Uterus (tissue), 4 donors: ENCODE measurements at places on chromosomes 1 and 21. TPM values are rescaled to one million over a fixed set of nuclear protein-coding genes. Genes with fewer than 3 reads are reported as not detected.
A peak's percentile ranks its signal among the peaks of the same experiment; 100 is the strongest.

DNA sequence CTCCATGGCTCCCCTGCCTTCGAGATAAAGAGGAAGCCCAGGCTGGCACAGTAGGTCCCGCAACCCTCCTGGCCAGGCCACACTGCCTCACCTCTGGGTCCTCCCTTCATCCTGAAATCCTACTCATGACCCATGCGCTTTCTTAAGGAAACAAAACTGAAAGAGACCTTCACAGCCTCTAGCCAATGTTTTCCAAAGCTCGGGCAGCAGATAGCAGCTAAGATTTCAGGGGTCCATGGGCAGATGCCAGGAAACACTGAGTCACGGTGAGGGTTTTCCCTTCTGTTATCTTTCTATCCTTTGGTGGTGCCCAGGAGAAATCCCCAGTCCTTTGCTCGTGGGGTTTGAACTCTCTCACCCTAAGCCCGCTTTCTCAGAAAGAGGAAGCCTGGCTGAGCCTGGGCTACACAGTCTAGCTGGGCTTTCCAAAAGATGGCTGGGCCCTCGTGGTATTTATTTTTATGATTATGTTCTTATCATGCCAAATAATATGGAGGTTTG, 26.6 kb downstream of the TTC39A start:
- DNase-seq, result no peak

- DNase-seq, result peak; percentile 74
Measured at GRCh38 chr1:204127597-204128242, 24.1 kb downstream of the ETNK2 start.

DNA sequence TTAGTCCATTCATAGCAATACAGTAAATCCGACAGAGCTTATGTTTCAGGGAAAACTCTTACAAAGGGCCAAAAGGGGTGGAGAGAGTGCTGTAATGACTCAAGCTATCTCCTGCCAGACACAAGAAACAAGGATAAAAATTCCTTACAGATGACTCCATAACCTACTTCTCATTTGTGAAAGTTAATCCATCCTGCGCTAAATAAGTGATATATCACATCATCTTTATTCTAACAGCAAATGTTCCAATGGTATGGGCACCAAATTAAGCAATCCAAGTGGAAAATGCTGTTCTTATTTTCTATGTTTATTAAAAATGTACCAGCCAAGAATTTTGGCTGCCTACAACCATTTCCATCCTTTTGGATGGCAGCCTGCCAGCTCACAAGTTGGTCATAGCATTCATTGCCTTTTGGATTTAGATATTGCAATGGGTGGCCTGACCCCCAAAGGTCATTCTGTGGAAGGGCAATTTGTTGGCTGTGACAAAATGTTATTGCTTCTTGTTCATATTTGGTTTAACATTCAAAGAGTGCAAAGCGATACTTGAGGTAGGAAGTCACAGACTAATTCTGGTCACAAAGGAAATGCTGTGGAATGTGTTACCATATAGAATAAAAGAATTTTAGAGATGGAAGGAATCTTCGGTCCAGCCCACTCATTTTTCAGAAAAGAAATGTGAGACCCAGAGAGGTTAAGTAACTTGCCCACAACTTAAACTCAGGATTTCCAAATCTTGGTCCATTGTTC, 2.8 kb upstream of the ENAH start:
- peak; percentile 80 for DNase-seq

GRCh38 chr1:93661829-93662474, 19.7 kb downstream of the BCAR3 start:
- no peak for DNase-seq

GRCh38 chr21:22174746-22175145, 1176.5 kb downstream of the NCAM2 start:
- DNase-seq, result no peak

Gene CFHR2
- not detected for total RNA-seq

DNA sequence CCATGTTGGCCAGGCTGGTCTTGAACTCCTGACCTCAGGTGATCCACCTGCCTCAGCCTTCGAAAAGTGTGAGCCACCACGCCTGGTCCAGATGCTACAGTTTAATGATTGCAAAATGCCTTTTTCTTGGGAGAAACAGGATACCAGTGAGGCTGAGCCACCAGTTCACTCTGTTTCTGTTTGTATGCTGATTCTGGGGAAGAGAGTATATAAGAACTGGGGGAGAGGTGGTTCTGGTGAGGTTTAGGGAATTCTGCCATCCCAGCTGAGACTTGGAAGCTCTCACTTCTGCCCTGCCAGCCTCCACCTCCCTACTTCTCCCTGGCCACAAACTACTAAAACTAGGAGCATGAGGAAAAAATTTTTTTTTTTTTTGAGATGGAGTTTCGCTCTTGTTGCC, 8.1 kb upstream of the PMF1 start:
- DNase-seq, result no peak

DNA sequence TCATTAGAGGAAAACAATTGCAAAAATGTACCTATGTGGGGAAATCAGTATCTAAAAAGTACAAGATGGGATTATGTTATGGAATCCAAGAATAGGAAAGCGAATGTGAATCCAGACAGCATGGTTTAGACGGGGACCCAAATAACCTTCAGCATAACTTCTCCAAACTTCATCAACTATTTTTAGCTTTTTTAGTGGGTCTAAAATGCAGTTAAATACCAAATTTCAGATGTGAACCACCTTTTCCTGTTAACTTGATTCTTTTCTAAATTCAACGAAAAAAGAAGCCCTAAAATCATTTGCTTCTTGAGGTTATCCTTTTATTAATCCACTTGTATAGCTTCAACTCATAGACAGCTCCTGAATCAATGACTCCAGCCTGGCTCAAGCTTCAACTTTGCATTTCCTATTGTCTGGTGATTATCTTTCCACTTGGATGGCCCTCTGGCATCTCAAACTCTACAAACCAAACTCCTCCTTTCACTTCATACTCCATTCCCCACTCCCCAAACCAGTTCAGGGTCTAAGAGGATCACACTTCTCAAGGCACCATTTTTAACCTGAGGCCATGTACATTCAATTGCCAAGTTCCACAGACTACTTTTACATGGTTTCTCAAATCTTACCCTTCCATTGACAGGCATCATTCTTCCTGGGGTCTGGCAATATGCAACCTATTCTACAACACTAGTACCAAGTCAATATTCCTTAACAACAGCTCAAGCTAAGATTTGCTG, 7.4 kb downstream of the ERRFI1 start:
- no peak for DNase-seq

Gene ANGPTL3
- total RNA-seq, result not detected

GRCh38 chr1:230589951-230590350, 52.3 kb upstream of the COG2 start:
- DNase-seq, result no peak

Gene PPM1J
- total RNA-seq, result 0.90 TPM

DNA sequence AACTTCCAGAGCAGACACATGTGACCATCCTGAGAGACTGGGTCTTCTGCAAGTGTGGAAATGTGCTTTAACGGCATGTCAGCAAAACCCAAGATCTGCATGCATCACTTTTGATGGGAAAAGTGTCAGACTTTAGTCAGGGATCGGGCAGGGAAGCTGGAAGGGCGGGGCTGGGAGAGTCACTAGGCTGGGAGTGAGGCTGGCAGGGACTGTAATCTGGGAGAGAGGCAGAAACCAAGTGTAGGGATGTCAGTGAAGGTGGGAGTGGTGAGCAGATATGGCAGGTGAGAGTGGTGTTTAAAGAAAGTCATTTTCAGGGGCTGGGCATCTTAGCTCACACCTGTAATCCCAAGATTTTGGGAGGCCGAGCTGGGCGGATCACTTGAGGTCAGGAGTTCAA, 11.3 kb downstream of the CDA start:
- DNase-seq, result no peak

DNA sequence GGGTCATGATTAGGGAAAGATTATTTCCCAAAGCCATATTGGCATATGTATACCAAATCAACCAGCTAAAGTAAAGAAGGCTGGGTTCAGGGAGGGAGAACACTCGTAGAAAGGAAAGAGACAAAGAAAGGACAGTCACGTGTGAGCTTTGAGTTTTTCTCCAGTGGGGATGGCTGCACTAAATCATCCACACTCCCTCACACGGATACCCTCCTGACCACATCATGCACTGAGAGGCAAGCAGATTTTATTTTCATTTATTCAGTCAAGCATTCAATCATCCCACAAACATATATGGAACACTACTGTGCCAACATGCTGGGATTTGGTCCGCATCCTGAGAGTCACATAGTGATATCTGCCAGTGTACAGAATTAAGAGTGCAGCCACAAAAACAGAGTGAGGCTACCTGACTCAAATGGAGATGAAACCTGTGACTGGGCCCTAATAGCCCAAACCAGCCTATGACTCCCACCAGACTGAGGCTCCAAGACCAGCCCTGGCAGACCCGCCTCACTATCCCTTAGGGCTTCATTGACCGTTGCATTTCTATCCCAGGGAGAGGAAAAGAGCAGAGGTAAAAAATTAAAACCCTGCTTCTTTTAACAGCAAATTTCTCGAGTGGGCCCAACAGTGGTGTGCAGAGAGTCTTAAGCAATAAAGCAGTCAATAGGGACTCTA, 155.9 kb downstream of the BARHL2 start:
- DNase-seq, result no peak
